ENCODE measurements at places on chromosomes 11 and 22.
A peak's percentile ranks its signal among the peaks of the same experiment; 100 is the strongest.

DNA sequence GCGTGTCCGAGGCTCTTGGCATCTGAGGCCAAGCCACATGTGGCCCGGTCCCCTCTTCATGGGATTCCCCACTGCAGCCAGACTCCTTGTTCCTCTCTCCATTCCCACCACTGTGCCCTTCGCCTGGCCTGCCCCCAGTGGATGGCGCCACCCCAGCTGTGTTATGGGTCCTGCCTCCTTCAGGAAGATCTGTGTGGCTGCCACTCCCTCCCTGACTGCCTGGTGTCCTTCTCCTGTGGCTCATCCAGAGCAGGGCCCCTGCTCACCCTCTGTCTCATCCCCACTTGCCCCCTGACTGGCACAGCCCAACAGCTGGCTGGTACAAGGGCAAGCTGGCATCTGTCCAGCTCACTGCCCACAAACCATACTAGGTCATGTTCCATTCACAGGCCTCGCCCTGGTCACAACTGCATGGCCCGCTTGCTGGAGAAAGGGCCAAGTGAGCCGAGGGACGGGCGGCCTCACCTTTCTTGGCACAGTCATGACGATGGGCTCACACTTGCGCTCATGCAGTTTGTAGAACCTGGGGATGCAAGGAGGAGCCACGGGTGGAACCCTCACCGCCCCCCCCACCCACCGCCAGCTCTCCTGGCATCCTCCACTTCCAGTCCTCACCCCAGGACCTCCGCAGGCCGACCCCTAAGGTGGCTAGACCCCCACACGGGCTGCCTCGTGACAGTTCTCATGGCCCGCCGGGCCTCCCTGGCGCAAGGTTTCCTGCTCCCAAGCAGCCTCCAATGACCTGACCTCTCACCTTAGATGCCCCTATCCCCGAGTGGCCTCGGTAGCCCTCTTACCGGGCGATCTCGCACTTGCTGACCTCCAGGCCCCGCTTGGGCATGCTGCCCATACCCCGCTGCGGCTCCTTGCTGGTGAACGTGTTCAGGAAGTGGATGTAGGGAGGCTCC lies 2.1 kb upstream of the PTPRCAP start:
- no peak for DNase-seq

GRCh38 chr22:49154433-49154832 lies 673.2 kb downstream of the BRD1 start:
- DNase-seq, result no peak

- DNase-seq, result no peak
Observed at GRCh38 chr22:50074056-50074455, 11.2 kb downstream of the MLC1 start.

- DNase-seq, result no peak
Observed at GRCh38 chr11:87926250-87926970, 248.8 kb downstream of the RAB38 start.

- peak; percentile 97 for DNase-seq
Observed at GRCh38 chr11:60841797-60842667, at the start of gene CCDC86. CCDC86 (plus strand) TSS chr11:60842113; CDS start chr11:60842125, 12 bp downstream.
